Colonic mucosa (tissue), 4 donors: ENCODE measurements at places on chromosomes 6 and 20. TPM values are rescaled to one million over a fixed set of nuclear protein-coding genes. Genes with fewer than 3 reads are reported as not detected.
A peak's percentile ranks its signal among the peaks of the same experiment; 100 is the strongest.

- H3K27ac ChIP-seq = no peak overlapping the region
- H3K4me1 ChIP-seq = no peaks in the 10 kb centered on the region
- no peaks in the 10 kb centered on the region for H3K27me3 ChIP-seq
- H3K4me3 ChIP-seq = no peak overlapping the region
Measured at GRCh38 chr20:58065508-58066361, 162.7 kb downstream of the ANKRD60 start.

- no peaks in the 10 kb centered on the region for H3K36me3 ChIP-seq
- peak within 1 kb of the TSS; percentile 55 for H3K4me3 ChIP-seq
- no peaks in the 10 kb centered on the region for H3K27me3 ChIP-seq
Measured at GRCh38 chr20:3786665-3787323, at the start of gene CENPB. TSS of gene CENPB (minus strand) at chr20:3786740. CDS start at chr20:3786483, 257 bp downstream.

- H3K27me3 ChIP-seq = no peaks in the 10 kb centered on the region
- H3K4me1 ChIP-seq = no peaks in the 10 kb centered on the region
- DNase-seq = no peak
- no peak overlapping the region for H3K27ac ChIP-seq
- H3K4me3 ChIP-seq = no peak overlapping the region
Measured at GRCh38 chr6:29491574-29491973, 3.8 kb upstream of the MAS1L start.

GRCh38 chr6:159929819-159930218, 39.0 kb downstream of the MAS1 start:
- no peak for DNase-seq
- H3K4me1 ChIP-seq = no peaks in the 10 kb centered on the region
- no peaks in the 10 kb centered on the region for H3K36me3 ChIP-seq
- no peak overlapping the region for H3K4me3 ChIP-seq
- no peaks in the 10 kb centered on the region for H3K27me3 ChIP-seq
- H3K27ac ChIP-seq = no peak overlapping the region

- H3K36me3 ChIP-seq = no peaks in the 10 kb centered on the region
- H3K4me3 ChIP-seq = no peak overlapping the region
- DNase-seq = no peak
Measured at GRCh38 chr20:1508574-1508973, 17.4 kb upstream of the SIRPB2 start.

DNA sequence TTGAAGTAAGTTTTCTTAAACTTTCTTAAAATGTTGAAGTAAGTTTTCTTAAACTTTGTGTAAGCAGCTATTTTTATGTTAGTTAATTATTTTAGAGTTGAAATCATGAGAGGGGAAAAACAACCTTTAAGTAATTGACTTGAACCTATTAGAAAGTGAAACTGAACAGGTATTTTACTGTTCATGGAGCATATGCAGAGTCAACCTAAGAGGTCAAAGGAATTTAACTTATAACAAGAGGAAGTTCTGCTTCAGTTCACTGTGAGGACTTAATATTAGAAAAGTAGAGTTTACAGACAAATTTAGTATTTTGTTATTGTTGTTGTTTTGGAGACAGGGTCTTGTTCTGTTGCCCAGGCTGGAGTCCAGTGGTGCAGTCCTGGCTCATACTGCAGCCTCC, 38.0 kb downstream of the CDYL start:
- no peak for DNase-seq
- H3K27ac ChIP-seq = no peak overlapping the region
- no peaks in the 10 kb centered on the region for H3K27me3 ChIP-seq
- H3K4me1 ChIP-seq = no peaks in the 10 kb centered on the region
- no peaks in the 10 kb centered on the region for H3K36me3 ChIP-seq

DNA sequence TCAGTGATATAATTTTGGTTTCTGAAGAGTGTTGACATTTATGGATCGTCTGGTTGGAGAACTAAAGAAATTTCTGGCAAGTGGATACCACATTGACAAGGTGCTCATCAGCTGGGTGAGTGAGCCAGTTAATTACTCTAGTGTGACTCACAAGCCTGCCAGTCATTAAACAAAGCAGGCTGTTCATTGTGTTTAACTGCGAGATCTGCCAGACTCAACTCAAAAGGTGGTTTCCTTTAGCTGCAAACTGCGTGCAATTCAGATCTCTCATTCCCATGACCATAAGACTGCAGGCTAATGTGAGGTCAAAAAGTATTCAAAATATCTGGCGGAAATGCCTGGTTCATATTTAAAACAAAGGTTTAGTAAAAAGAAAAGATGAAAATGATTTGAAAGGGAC, 32.5 kb upstream of the IYD start:
- no peaks in the 10 kb centered on the region for H3K4me1 ChIP-seq
- H3K27me3 ChIP-seq = no peaks in the 10 kb centered on the region
- H3K27ac ChIP-seq = no peak overlapping the region
- H3K36me3 ChIP-seq = no peaks in the 10 kb centered on the region
- peak; percentile 30 for DNase-seq

GRCh38 chr6:128519132-128519930, 1.1 kb downstream of the PTPRK start:
- H3K27ac ChIP-seq = peak overlapping the region; percentile 94
- no peaks in the 10 kb centered on the region for H3K4me1 ChIP-seq
- peak overlapping the region; percentile 76 for H3K4me3 ChIP-seq

GRCh38 chr20:62427172-62428001, at the start of gene RBBP8NL:
TSS of gene RBBP8NL (minus strand) at chr20:62427539. CDS start at chr20:62419647, 7,892 bp downstream.
- DNase-seq = peak; percentile 96
- no peak within 1 kb of the TSS for H3K4me3 ChIP-seq
- H3K4me1 ChIP-seq = peaks cover 13% of the 10 kb centered on the region
- no peaks in the 10 kb centered on the region for H3K27me3 ChIP-seq
- no peaks in the 10 kb centered on the region for H3K36me3 ChIP-seq
- peak within 1 kb of the TSS; percentile 64 for H3K27ac ChIP-seq

DNA sequence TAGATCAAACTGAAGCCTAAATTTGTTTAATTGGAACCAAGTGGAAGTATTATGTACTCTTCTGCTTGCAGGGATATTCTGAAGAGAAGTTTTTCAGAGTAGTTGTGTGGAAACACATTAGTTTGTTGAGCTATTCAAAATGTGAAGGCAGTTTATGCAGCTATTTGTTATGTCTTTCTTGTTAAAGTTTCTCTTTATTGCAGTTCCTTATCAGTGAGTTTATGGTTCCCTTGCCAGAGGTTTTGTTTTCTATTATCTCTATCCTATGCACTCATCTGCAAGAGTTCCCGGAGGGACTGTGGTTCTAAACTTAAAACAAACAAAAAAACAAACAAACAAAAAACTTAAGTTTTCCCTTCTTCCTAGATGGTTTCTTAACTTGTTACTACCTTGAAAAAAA, 143.7 kb upstream of the SLC22A16 start:
- no peak for DNase-seq
- no peak overlapping the region for H3K4me3 ChIP-seq
- no peaks in the 10 kb centered on the region for H3K36me3 ChIP-seq
- H3K4me1 ChIP-seq = peaks cover 3% of the 10 kb centered on the region

- DNase-seq = no peak
- H3K27ac ChIP-seq = no peak overlapping the region
Measured at GRCh38 chr6:88374553-88374952, 208.4 kb upstream of the CNR1 start.

DNA sequence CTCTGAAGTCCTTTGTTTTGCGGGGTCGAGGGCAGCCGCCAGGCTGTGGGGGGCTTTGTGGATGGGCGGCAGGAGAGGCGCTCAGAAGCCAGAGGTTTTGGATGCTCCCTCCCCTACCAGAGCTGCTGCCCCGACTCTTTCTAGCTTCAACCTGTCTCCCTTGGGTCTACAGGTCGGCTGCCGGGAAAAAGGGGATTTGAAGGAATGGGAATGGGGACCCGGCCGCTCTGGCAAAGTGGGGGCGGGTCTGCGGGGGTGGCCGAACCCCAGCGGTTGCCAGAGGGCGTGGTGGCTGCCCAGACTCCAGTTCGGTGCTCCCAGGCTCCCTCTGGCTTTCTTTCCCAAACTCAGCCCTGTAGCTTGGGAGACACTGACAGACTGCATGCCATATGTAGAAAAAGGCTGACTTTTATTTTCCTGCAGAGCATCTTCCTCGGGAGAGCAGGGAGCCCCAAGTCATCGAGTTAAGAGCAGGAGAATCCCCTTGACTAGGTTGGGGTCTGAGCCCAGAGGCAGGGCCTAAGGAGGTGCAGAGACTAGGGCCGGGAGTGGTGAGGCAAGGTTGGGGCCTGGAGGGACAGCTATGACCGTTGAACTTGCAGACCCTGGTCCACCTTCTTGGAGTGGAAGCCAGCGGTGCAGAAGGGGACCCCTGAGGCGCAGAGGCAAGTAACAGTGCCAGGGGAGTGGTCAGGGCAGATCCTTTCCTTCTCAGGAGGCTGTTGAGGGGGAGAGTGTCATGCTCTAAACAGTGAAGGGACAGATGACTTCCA, 1.4 kb upstream of the PPP1R18 start:
- peaks cover 11% of the 10 kb centered on the region for H3K4me1 ChIP-seq
- H3K36me3 ChIP-seq = no peaks in the 10 kb centered on the region
- H3K27ac ChIP-seq = peak overlapping the region; percentile 84
- no peaks in the 10 kb centered on the region for H3K27me3 ChIP-seq
- peak; percentile 45 for DNase-seq

GRCh38 chr20:57918551-57918950, 208.7 kb upstream of the PMEPA1 start:
- H3K4me1 ChIP-seq = no peaks in the 10 kb centered on the region
- H3K4me3 ChIP-seq = no peak overlapping the region
- no peaks in the 10 kb centered on the region for H3K27me3 ChIP-seq
- no peak for DNase-seq
- H3K36me3 ChIP-seq = no peaks in the 10 kb centered on the region
- no peak overlapping the region for H3K27ac ChIP-seq

- no peaks in the 10 kb centered on the region for H3K4me1 ChIP-seq
- no peaks in the 10 kb centered on the region for H3K36me3 ChIP-seq
- H3K27ac ChIP-seq = peak overlapping the region; percentile 83
Measured at GRCh38 chr6:90586546-90586835, 381 bp downstream of the MAP3K7 start.

- no peak overlapping the region for H3K27ac ChIP-seq
- H3K4me1 ChIP-seq = no peaks in the 10 kb centered on the region
- H3K36me3 ChIP-seq = no peaks in the 10 kb centered on the region
- no peak overlapping the region for H3K4me3 ChIP-seq
Measured at GRCh38 chr6:119261944-119262284, 87.6 kb downstream of the MAN1A1 start.

DNA sequence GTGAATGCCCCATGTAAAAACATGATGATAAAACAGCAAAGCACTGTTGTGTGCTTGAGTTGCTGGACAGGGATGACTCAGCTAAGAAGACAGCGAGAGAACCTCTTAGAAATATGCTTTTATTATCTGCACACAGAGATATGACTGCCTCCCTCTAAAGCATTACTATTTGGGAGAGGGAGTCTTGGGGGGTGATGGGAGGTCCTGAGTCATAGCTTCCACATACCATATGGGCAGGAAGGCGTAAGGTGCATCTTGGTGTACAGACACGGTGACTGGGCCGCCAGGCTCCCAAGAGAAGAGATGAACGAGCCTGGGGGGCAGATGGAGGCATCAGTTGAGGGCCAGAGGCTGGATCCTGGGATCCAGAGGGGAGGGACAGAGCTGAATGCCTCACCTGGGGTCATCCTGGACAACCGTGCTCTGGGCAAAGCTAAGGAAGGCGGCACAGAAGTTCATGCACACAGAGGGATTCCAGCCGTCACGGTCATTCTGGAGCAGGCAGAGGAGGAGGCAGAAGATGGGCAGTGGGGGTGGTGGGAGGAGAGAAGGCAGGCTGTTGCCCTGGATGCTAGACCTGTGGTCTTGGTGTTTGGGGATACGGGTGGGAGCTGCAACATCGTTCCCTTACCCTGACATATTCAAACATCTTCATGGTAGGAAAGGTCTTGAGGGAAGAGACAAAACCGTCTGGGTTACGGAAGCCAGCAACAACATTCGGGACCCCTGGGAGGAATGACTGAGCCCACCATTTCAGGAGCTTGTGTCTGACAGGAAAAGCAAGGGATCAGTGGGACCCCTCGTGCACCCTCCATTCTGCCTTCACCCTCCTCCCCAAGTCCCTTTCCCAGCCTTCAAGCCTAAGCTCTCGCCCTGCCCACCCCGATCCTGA, 2.0 kb downstream of the DXO start:
- H3K27ac ChIP-seq = no peak overlapping the region
- peaks cover 4% of the 10 kb centered on the region for H3K4me1 ChIP-seq
- H3K4me3 ChIP-seq = no peak overlapping the region
- no peak for DNase-seq
- no peaks in the 10 kb centered on the region for H3K36me3 ChIP-seq
- no peaks in the 10 kb centered on the region for H3K27me3 ChIP-seq

- no peaks in the 10 kb centered on the region for H3K27me3 ChIP-seq
- H3K36me3 ChIP-seq = peaks cover 9% of the 10 kb centered on the region
- no peaks in the 10 kb centered on the region for H3K4me1 ChIP-seq
- no peak overlapping the region for H3K27ac ChIP-seq
Measured at GRCh38 chr6:154805288-154805911, 72.2 kb downstream of the SCAF8 start.

GRCh38 chr6:165931675-165932074, 236.0 kb downstream of the TBXT start:
- H3K4me3 ChIP-seq = no peak overlapping the region
- no peak for DNase-seq
- H3K27ac ChIP-seq = no peak overlapping the region
- no peaks in the 10 kb centered on the region for H3K36me3 ChIP-seq

- no peak for DNase-seq
- no peaks in the 10 kb centered on the region for H3K4me1 ChIP-seq
- no peaks in the 10 kb centered on the region for H3K27me3 ChIP-seq
- H3K36me3 ChIP-seq = no peaks in the 10 kb centered on the region
- no peak overlapping the region for H3K4me3 ChIP-seq
Measured at GRCh38 chr6:128303870-128304269, 216.5 kb downstream of the PTPRK start.

GRCh38 chr6:56978530-56978929, 23.6 kb downstream of the BEND6 start:
- H3K27me3 ChIP-seq = no peaks in the 10 kb centered on the region
- H3K36me3 ChIP-seq = no peaks in the 10 kb centered on the region
- no peak overlapping the region for H3K27ac ChIP-seq
- no peak for DNase-seq

DNA sequence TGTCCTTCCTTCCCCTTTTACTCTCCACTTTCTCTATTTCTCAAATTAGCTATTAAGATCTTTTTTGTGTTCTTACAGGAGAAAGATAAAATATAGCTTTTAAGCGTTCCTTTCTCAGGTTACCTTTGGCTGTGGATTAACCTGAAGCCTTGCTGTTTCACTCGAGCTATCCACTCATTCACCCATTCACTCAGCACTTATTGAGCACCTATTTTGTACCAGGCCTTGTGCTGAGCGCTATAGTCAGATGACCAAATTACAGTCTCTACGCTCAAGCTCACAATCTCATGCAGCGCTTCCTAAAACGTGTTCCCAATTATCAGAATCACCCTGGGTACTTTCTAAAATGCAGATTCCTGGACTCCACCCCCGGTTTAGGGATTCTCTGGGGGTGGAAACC, 1.8 kb upstream of the CEP250 start:
- DNase-seq = no peak
- H3K4me1 ChIP-seq = no peaks in the 10 kb centered on the region
- H3K36me3 ChIP-seq = no peaks in the 10 kb centered on the region
- H3K4me3 ChIP-seq = no peak overlapping the region
- H3K27ac ChIP-seq = no peak overlapping the region

- no peak for DNase-seq
- no peaks in the 10 kb centered on the region for H3K27me3 ChIP-seq
- peaks cover 7% of the 10 kb centered on the region for H3K4me1 ChIP-seq
- no peaks in the 10 kb centered on the region for H3K36me3 ChIP-seq
- H3K27ac ChIP-seq = no peak overlapping the region
Measured at GRCh38 chr6:36247693-36248092, 22.2 kb upstream of the PNPLA1 start.

The PTCHD4 gene
- total RNA-seq = not detected

The BCKDHB gene
- 47.1 TPM for total RNA-seq

The F13A1 gene
- total RNA-seq = 49.4 TPM

The LRRC73 gene
- total RNA-seq = 0.77 TPM

The MYBL2 gene
- 71.1 TPM for total RNA-seq

The ZGPAT gene
- 27.2 TPM for total RNA-seq

The PLEKHG1 gene
- 21.8 TPM for total RNA-seq

The RSPH9 gene
- not detected for total RNA-seq

The PTCRA gene
- not detected for total RNA-seq

The DACT2 gene
- total RNA-seq = 2.0 TPM

The ASIP gene
- total RNA-seq = not detected

The MYLK2 gene
- 0.20 TPM for total RNA-seq

The MYB gene
- total RNA-seq = 78.0 TPM
